ENCODE measurements at places on chromosomes 12 and 14.

DNA sequence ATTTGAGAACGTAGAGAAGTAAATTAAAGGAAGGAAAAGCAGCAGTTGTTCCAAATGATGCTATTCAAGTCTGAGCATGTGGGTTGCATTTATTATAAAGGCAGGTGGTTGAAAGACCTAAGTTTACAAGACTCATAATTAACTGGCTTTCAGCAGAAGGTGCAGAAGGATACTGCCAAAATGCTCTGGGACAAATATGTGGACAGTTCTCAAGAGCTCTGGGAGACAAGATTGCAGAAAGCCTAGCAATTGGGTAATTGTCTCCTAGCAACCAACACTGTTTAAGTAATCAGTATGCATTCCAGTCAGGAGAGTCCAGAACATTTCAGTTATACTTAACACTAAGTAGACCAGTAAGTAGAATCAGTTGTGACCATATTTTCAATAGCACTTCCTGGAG lies 131.5 kb downstream of the GPR135 start:
- DNase-seq, result no peak

- DNase-seq, result no peak
Measured at GRCh38 chr12:79402606-79403005, 288.2 kb downstream of the PAWR start.

- DNase-seq, result no peak
Measured at GRCh38 chr12:104000807-104001434, 35.2 kb downstream of the TDG start.

DNA sequence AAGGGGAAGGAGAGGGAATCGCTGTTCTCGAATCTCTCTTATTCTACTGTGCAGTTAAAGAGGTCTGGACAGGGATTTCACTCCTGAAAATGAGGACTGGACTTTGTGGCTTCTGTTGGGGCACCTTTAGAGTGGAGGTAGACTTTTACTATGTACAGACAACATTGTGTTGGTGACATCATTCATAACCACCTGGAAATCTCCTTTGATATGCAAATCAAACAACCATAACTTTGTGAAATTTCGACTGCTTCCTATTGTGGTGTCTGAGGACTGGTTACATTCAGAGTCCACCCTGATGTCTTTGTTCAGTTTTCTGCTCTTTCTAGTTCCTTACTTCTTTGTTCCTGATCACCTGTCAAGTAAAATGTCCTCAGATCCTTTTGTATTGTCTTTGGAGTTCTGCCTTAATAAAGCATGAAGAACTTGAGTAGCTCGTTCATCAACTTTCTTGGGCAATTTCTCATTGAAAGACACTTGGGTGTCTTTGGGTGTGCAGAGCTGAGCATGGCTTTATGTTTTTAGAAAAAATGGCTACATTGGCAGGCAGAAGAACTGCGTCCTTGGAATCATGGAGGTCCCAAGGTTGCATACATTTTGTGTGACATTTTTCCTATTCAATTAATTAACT lies 29.8 kb downstream of the LRRK2 start:
- DNase-seq, result no peak

DNA sequence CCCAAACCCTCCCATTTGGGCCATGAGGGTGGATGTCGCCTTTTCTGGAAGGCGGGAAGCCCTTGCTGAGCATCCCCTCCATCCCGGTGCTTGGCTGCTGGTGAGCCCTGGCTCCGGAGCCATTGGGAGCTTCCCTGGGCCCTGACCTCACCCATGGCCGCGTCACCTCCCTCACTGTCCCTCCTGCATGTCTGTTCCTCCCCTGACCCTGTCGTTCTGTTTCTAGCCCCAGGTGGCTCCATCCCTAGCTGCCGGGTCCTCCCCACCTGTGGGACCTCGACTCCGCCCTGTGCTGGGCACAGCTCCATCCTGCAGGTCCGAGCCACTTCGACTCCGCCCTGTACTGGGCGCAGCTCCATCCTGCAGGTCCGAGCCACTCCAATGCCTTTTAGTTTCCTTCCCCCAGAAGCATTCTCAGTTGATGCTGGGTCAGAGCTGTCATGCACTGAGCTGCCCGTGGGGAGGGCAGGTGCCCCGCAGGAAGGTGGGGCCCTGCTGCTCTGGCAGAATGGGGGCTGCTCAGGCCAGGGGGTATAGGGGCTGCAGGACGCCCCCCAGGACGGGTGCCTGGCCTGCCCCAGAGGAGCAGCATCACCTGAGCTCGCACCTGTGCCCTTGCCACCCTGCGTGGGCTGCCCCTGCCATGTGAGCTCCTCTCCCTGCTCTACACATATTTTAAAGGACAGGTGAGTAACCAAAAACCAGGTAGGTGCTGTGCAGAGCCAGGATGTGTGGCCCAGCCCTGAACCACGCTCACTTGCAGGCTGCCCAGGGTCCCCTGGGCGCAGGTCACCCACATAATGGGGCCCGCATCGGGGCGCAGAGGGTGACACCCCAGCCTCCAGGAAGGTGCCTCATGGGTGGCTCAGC lies 19.0 kb downstream of the NOC4L start:
- DNase-seq, result no peak

DNA sequence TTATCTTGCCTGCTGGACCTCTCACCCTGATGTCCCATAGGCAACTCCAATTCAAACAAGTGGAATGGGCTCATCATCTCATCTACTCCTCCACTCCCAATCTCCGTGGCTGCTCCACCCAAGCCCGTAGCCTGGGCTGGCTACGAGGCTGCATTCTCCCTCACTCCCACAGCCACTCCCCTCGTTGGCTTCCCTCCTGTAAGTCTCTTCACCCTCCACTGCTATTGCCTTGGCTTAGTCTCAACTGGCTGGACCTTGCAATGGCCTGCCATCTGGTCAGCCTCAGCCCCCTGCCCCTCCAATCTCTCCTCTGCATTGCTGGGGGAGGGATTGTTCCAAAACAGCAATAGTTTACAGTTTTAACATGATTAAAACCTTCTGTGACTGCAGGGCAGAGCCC lies 44.4 kb upstream of the PELI2 start:
- DNase-seq, result no peak

- no peak for DNase-seq
Measured at GRCh38 chr14:55128386-55129085, 516 bp upstream of the LGALS3 start.

DNA sequence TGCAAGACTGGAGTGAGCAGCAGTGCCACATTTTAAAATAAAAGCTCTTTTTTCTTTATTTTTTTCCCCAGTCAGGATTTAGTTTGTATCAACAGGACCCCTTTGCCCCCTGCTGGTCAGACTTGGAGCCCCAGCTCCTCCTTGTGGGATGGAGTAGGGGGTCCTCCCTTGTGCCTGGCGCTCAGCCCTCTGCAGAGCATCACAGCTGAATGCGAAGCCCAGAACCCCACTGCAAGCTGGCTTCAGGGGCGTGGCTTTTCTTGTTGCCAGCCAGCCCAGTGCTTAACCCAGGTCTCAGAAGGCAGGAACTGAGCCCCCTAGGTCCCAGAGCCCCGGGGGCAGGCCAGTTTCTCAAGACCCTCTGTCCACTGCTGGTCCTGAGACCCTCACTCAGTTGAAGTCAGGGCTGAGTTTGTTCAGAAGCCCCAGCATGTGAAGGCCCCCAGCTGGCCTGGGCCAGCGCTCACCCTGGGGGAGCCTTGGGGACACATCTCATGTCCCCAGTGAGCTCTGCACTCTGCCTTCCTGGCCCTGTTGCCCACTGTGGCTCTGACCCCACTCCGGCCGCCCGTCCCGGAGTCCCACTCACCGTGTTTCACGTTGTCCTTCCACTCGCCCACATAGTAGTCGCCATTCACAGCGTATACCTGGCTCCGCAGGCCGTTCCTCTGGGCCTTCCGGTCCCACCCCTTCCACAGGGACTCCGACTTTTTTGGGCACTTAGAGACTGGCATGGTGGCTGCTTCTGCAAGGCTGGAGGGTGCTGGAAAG lies 519 bp downstream of the MORN3 start:
- peak; percentile 68 for DNase-seq

- DNase-seq, result no peak
Measured at GRCh38 chr12:127041985-127042625, 1224.9 kb upstream of the TMEM132C start.

DNA sequence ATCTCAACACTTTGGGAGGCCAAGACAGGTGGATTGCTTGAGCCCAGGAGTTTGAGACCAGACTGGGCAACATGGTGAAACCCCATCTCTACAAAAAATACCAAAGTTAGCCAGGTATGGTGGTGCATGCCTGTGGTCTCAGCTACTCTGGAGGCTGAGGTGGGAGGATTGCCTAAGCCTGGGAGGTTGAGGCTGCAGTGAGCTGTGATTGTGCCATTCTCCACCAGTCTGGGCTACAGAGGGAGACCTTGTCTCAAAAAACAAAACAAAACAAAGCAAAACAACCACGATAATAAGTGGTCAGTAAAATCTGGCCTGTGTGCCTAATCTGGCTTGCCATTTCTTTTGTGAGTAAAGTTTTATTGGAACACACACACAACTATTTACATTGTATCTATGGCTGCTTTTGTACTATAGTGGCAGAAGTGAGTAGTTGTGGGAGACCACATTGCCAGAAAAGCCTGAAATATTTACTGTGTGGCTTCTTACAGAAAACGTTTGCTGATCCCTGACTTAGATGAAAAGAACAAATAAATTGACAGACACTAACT lies 19.4 kb upstream of the KLRG1 start:
- DNase-seq, result no peak

GRCh38 chr14:70350078-70350477 lies 9.4 kb downstream of the COX16 start:
- no peak for DNase-seq

GRCh38 chr12:43893670-43894069 lies 57.8 kb downstream of the TMEM117 start:
- no peak for DNase-seq

GRCh38 chr14:53360829-53361228 lies 207.7 kb upstream of the DDHD1 start:
- DNase-seq, result no peak

DNA sequence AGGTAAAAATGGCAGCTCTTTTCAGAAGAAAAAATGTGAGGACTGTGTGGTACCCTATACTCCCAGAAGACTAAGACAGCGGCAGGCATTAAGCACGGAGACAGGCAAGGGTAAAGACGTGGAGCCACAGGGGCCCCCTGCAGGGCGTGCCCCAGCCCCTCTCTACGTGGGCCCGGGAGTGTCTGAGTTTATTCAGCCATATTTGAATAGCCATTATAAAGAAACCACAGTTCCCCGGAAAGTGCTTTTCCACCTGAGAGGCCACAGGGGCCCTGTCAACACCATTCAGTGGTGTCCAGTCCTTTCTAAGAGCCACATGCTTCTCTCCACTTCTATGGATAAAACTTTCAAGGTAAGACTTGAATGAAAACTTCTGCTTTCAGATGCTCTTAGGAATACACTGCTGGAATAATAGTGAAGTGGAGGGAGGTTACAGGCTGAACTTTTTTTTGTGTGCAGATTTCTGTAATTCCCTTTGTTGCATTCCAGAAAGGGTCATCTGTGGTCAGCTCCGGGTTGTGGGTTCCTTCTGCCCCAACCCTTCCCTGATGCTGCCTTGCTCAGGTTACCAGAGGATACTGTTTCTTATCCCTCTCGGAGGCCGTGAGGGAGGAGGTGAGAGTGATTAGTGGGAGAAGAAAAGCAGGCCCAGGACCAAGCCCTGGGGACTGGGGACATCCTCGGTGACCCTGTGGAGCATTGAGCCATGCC lies 58.4 kb downstream of the SLC25A47 start:
- no peak for DNase-seq

GRCh38 chr12:66103016-66103913 lies 27.3 kb downstream of the LLPH start:
- peak; percentile 6 for DNase-seq

GRCh38 chr12:78305808-78306207 lies 475.1 kb downstream of the NAV3 start:
- no peak for DNase-seq

DNA sequence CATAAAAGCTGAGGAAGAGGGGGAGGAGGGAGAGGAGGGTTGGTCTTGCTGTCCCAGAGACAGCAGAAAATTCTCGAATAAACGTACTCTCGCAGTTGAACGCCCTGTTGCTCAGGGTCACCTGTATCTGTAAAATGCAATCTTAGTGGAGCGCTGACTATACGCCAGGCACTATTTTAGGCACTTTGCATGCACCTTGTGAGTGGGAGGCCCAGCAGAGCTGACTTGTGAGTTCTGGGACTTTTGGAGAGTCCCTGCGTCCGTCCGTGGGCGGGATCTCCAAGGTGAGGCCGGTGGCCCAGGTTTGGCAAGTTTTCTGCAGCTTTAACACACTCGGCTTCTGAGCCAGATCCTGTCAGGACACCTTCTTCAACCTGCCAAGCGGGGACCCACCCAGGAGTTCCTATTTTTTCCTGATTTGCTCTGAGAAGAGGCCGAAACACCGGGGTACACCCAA lies 32.5 kb upstream of the PLEKHG6 start:
- DNase-seq, result peak; percentile 58

GRCh38 chr12:52761802-52762201 lies 15.3 kb downstream of the KRT76 start:
- DNase-seq, result no peak

GRCh38 chr12:62190689-62191490 lies 69.3 kb upstream of the USP15 start:
- DNase-seq, result no peak

GRCh38 chr14:68402525-68403101 lies 390.3 kb downstream of the ZFP36L1 start:
- DNase-seq, result no peak

GRCh38 chr12:5571115-5571514 lies 139.2 kb downstream of the NTF3 start:
- DNase-seq, result no peak

- no peak for DNase-seq
Measured at GRCh38 chr14:94654071-94654861, 42.1 kb downstream of the SERPINA3 start.

DNA sequence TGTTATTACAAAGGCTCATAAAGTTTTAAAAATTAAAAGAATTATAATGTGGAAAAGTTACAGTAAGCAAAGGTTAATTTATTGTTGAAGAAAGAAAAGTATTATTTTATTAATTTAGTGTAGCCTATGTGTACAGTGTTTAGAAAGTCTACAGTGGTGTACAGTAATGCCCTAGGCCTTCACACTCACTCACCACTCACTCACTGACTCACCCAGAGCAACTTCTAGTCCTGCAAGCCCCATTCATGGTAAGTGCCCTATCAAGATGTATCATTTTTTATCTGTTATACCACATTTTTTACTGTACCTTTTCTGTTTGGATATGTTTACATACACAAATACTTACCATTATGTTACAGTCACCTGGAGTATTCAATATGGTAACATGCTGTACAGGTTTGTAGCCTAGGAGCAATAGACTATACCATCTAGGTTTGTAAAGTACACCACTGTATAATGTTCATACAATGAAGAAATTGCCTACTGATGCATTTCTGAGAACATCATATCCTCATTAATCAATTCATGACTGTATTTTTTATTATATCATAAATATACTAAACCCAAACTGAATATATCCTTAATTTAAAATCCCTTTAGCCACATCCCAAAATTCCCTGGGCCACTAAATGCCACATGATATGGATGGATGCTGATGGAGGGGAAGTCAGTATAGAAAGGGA lies 43.6 kb upstream of the NID2 start:
- DNase-seq, result no peak

GRCh38 chr12:102480406-102480805 lies at the start of gene IGF1:
TSS of gene IGF1 (minus strand) at chr12:102480563. CDS start at chr12:102480381, 182 bp downstream.
- DNase-seq, result no peak
